ENCODE measurements at places on chromosomes 16 and 17. TPM values are rescaled to one million over a fixed set of nuclear protein-coding genes. Genes with fewer than 3 reads are reported as not detected.
A peak's percentile ranks its signal among the peaks of the same experiment; 100 is the strongest.

DNA sequence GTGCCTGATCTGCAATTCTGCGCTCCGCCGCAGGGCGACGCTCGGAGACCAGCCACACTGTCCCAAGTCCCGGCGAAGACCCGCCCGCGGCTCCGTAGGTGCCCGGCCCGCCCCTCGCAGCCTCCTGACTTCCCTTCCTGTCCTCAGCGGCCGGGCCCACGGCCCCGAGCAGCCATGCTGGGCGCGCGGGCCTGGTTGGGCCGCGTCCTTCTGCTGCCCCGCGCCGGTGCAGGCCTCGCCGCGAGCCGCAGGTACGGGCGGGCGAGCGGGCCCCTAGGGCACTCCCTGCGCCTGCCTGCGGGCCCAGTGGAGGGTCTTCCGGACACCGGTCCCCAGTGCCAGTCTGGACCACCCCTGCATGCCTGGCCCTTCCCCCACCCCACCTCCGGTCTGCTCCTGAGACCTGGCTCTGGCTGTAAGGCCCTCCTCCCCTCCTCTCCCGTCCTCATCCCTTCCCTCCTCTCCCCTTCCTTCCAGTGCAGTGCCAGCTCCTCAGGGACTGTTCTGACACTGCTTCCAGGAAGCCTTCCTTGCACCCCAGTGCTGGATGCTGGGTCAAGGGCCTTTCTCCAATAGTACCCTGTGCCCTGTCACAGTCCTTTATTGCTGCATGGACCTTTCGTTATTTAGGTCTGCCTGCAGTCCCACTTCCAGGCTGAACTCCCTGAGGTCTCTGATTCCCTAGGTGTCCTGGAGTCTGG is at the start of gene SPATA20:
Gene SPATA20 (plus strand): TSS at position 140 of the 701 bp plus-strand sequence. CDS start 35 bp downstream, at position 175.
- peak within 1 kb of the TSS; percentile 46 for H3K4me3 ChIP-seq
- peaks cover 23% of the 10 kb centered on the region for H3K4me1 ChIP-seq
- H3K27ac ChIP-seq = peak within 1 kb of the TSS; percentile 73
- H3K36me3 ChIP-seq = no peaks in the 10 kb centered on the region
- H3K27me3 ChIP-seq = no peaks in the 10 kb centered on the region

The TBC1D3D gene
- total RNA-seq = not detected

GRCh38 chr17:45873728-45874127 is 20.6 kb upstream of the MAPT start:
- no peak for DNase-seq
- no peak overlapping the region for H3K4me3 ChIP-seq
- peaks cover 16% of the 10 kb centered on the region for H3K27me3 ChIP-seq
- no peaks in the 10 kb centered on the region for H3K36me3 ChIP-seq
- H3K4me1 ChIP-seq = no peaks in the 10 kb centered on the region
- H3K27ac ChIP-seq = no peak overlapping the region

DNA sequence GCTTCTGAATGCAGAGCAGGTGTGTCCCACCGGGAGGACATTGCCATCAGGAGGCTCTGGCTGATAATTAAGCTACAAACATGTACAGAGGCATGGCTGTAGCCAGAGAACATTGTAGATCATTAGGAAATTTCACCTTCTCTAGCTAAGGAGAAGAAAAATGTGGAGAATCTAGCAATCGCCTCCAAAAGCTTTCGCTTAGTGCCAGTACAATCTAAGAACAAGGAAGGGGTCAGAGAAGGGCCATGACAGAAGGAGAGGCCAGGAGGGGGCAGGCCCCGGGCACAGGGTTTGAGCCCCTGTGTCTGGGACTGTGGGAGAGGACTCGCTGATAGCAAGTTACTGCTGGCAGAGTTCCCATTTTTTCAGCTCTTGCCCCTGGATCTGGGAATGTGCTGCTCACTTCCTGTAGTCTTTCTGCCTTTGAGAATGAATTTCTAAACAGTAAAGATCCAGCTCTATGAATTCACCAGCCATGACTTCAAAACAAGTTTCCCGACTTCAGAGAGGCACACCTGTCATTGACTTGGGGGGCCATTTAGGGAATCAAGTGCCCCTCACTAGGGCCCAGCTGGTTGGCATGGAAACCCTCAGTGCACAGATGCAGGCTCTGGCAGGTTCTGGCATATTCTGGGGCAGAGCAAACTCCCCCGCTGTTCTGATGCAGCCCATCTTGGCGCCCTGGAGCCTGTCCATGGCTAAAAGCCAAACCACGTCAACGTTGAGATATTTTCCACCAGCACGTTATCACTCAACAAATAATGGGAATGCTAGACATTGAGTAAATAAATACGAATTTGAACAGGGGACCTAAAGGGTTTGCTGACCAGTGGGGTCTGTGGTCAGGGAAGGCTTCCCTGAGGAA is 59.5 kb upstream of the CACNG4 start:
- H3K36me3 ChIP-seq = no peaks in the 10 kb centered on the region
- H3K27ac ChIP-seq = peak overlapping the region; percentile 43
- no peaks in the 10 kb centered on the region for H3K4me1 ChIP-seq
- DNase-seq = peak; percentile 53

DNA sequence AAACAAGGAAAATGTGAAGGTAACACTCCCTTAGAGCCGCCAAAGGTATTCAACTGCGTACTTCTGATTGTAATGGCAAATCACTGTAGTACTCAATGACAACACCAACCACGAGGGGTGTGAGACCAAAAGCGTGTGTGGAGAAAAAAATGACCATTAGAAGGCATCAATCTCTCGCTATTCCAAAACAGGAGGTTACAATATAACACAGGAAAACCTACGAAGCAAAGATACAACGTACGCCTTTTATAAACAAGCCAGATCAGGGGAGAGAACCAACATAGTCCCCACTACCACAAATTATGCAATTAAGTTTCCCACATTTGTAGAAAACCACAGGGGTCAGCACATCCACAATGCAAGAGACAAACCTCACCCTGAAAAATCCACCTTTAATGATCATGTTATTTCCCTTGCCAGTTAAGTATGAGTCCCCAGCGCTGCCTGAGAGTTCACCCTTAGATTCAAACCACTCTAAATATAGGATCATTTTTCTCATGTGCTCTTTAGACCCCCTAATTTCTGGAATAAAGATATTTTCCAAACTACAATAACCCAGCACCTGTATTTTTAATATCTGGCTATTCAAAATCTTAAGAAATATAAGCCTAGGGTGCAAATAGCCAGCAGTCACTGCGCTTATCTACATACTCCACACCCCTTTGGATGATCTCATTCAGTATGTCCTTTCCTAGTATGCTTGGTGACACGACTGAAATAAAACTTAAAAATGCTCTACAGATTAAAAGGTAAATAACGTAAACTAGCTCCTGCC is 12.4 kb downstream of the TEX14 start:
- no peak for DNase-seq
- H3K4me3 ChIP-seq = no peak overlapping the region
- no peaks in the 10 kb centered on the region for H3K27me3 ChIP-seq
- H3K4me1 ChIP-seq = no peaks in the 10 kb centered on the region

DNA sequence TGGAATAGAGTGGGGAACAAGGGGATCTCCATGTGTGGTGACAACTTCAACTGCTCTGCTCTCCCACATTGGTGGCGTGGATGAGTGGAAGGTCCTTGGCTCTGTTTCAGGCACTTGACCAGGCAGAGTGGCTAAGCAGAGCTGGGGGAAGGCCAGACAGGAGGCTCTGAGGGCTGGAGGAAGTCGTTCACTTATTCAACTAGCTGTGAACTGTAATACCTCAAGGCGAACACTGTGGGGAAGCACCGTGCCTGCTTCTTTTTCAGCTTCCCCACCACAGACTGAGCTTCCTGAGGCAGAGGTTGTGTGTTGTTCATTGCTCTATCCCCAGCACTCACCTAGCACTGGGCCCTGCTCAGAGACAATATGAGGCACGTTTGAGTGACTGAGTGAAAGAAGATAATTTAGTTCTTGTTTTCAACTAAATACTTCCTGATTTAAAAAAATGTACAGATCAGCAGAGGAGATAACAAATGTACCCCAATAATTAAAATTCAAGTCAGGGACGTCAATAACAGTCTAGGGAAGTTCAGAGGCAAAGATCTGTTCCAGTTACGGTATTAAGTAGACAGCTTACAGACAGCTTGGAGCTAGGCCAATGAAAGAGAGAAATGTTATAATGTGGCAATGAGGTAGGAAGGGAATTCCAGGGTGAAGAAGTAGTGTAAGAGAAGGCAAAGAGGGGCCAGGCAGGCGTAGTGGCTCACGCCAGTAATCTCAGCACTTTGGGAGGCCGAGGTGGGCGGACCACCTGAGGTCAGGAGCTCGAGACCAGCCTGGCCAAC is 34.7 kb downstream of the MYO18A start:
- H3K36me3 ChIP-seq = no peaks in the 10 kb centered on the region
- DNase-seq = peak; percentile 80
- peak overlapping the region; percentile 80 for H3K27ac ChIP-seq
- H3K27me3 ChIP-seq = no peaks in the 10 kb centered on the region
- H3K4me3 ChIP-seq = no peak overlapping the region

DNA sequence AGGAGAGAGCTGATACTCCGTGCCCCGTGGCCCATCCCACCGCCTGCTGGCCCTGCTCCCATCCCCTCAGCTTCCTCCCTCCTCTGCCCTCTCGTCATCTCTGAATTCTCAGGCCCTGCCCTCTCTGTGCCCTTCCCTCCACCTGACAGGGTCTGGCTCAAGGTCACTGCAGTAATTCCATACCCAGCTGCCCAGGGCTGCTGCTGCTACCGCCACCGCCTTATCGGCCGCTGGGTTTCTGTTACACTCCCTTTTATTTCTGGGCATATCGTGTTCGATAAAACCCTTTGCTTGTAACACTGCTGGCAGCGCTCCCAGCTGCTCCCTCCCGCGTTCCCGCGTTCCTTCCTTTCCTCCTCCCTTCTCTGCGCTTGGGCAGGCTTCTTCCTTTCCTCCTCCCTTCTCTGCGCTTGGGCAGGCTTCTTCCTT is 1.2 kb downstream of the EPN3 start:
- H3K27me3 ChIP-seq = peaks cover 2% of the 10 kb centered on the region
- peak overlapping the region; percentile 68 for H3K27ac ChIP-seq
- H3K4me3 ChIP-seq = no peak overlapping the region
- H3K36me3 ChIP-seq = no peaks in the 10 kb centered on the region

The KRTAP1-5 gene
- total RNA-seq = not detected

Data from hepatocyte (in vitro differentiated cells).